CD4-positive, alpha-beta T cell treated with Interleukin-21 for 1 hour (primary cell): ENCODE measurements at places on chromosomes 6 and 20.

DNA sequence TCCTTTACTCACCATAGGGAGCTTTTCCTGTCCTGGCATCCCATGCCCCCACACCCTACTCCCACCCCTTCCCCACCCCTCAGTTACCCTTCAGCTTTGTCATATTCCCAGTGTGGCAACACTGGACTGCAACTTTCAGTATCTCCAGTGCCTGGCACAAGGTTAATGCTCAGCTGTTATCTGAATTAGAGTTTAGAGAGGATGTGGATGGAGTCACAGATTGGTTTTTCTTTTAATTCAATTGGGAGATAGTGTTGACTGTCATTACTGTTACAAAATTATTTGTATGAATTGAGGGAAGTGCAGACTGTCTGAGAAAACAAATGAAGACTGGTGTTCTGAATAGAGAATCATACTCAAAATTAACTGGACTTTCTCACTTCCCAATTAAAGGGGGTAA lies 89.9 kb downstream of the TULP4 start:
- DNase-seq = no peak

DNA sequence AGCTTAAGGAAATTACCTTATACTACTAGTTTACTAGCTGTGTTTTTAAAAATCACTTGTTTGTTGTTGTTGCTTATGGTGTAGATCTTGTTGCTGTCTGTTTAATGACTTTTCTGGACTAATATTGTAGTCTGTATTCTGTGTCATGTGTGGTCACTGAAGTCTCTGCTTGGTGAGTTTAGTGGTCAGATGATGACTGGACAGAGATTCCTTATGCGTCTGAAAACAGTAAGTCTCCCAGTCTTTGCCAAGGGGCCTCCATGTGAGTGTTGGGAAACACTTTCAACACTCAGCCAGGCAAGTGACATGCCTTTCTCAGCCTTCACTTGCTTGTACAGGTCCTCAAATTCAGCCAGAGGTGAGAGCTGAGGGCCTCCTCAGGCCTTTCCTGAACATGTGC lies 256.9 kb upstream of the RNF24 start:
- no peak for DNase-seq

- no peak for DNase-seq
Observed at GRCh38 chr20:32386091-32386490, 28.0 kb downstream of the ASXL1 start.

GRCh38 chr6:93300661-93301060 lies 118.7 kb downstream of the EPHA7 start:
- DNase-seq = no peak

DNA sequence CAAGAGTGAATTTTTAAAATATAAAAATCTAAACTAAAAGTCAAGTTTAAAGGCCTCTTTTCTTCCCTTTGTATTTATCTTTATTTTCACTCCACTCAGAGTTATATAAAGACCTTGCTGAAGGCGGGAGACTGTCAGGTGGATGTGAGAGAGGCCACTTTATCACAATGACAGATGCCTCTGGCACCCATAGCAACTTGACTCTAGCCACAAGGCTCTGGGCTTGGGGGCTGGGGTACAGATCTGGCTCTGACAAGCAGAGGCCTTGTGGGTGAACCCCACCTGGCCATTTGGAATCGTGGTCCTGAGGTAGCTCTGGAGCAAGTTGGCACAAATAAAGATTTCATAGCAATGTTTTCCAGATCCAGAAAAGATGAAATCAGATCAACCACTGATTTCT lies 417.2 kb downstream of the RFPL4B start:
- no peak for DNase-seq

DNA sequence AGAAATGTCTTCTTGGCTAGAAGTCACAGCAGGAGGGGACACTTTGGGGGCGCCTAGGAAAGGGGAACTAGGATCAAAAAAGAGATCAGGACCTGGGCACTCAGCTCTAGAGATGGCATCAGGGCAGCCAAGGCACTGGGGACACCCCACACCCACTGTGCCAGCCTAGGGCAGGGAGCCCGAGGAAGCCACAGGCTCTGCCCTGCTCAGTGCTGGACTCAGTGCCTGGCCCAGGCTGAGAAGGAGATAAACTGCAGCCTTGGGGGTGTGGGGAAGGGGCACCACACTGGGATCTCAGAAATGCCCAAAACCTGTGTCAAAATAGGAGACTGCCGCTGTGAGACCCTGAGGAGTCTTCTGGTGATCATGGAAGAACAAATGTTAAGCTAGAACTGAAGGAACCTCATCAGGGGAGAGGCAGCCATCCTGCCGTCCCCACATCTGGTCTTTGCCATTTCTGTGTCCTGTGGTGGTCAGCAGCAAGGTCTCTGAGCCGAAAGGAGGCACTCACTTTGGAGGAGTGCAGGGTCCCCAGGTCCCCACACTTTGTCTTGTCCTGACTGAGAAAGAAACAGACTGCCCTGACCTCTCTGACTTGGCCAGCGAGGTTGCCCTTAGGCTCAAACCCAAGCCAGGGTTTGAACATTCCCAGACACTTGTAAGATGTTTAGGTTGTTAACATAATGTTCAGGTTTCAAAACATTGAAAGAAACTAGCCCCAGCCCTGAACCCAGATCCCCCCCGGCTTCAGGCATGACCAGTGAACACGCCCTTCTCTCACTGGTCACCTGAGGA lies 2.3 kb downstream of the ARFRP1 start:
- no peak for DNase-seq

DNA sequence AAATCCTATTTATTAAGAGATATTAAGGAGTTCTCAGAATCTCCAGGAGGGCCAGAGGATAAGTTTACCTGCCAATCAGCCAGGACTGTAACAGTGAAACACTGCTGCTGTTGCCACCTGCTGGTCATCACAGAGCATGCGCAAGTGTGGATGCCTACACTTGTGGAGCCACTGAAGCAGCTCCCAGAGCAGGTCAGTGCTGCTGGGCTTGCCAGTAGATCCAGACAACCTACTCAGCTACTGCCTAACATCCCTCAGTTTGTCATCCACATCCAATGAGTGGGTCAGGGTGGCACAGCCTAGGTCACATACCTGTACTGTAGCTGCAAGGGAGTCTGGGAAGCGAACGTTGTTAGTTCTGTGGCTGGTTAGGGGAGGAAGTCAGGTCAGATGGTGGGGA lies 18.3 kb upstream of the NHSL1 start:
- DNase-seq = peak; percentile 69
